ENCODE measurements at places on chromosomes 7 and 10.

DNA sequence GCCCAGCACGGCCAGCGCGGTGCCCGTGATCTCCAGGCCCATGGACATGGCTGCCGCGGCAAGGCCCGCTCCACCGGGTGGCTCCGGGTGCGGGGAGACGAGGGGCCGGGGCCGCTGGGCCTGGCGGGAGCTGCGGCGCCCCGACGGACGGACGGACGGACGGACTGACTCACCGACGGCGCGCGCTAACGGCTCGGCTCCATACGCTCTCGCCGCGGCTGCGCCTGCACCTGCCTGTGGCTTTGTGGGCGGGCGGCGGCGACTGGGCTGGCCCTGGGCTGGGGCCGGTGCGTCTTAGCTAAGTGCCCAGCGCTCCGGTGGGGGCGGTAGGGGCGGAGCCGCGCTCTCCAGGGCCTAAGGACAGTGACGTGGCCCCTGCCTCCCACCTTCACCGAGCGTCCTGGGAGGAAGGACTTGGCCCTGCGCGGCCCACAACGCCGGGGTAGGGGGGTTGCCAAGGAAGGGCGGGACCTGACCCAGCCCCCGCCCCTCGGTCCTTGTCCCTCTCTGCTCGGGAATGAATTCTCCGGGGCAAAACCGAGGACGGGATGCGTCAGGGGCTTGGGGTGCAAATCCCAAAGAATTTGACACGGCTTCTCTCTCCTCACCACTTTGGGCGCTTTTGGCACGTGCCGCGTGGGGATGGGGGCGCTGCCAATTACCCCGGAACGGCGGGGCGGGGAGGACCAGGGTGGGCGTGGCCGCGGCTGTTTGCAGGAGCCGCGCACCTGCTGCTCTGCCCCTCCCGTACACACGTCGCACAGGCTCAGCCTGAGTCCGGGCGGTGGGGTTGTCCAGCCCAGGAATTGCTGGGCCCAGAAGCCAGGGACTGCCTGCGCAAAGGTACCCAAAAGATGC lies at the start of gene CLDN3:
Gene CLDN3, minus strand, starts transcription at position 269 of the 858 bp plus-strand sequence. Its CDS starts 221 bp downstream, at position 48.
- DNase-seq = no peak

DNA sequence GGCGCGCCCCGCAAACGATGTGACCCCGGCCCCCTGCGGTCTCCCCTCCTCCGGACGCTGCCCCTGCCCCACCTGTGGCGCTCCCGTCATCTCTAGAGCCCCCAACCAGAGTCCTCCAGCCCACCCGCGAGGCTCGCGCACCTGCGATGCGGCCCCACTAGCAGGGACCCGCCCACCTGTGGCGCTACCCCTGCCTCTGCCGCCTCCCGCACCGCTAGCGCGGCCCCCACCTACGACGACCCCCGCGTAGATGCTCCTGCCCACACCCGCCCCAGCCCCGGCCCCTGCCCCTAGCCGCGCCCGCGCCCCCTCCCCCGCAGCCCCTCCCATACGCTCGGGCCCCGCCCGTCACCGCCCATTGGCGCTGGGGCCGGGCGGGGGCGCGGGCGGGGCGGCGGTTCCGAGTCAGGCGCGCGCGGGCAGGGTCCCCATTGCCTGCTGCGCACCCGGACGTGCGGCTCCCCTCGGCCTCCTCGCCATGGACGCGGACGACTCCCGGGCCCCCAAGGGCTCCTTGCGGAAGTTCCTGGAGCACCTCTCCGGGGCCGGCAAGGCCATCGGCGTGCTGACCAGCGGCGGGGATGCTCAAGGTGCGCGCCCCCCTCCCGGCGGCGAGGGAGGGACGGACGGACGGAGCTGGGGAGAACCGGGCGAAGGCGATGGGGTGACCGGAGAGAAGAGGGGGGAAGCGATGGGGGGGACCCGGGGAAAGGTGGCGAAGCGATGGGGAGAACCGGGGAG lies at the start of gene PFKP:
Gene PFKP, plus strand, starts transcription at position 431 of the 741 bp plus-strand sequence. Its CDS starts 48 bp downstream, at position 479.
- DNase-seq = no peak

GRCh38 chr7:77327932-77328628 lies 88.1 kb downstream of the GSAP start:
- DNase-seq = no peak

GRCh38 chr7:132518102-132518838 lies 58.0 kb downstream of the PLXNA4 start:
- DNase-seq = no peak

- DNase-seq = no peak
Measured at GRCh38 chr10:132841615-132841975, 55.6 kb upstream of the NKX6-2 start.

DNA sequence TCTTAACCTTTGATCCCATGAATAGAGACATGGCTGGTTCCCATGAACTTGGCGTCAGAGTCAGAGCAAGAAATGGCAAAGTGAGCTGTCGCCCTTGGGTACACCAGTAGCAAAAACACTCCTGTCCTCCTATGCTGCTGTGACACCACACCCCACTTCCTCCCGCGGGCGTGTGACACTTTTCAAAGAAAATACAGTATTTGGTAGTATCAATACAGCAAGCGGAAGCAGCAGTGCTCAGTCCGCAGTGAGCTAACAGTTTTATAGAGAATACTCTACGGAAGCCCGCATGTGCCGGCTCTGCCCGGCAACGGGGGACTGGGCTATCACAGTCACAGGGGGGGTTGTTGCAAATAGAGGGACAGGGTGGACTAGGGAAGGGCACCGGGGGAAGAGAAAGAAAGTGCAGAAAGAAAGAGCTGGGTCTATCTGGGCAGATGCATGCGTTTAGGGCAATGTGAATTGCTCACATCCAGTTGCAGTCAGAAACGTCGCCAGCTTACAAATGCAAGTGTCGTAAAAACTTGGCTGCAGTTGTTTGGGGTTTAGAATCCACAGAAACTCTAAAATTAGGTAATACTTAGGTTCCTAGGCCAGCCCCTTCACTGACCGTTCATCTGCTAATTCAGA lies 49.8 kb downstream of the PRKCQ start:
- no peak for DNase-seq

DNA sequence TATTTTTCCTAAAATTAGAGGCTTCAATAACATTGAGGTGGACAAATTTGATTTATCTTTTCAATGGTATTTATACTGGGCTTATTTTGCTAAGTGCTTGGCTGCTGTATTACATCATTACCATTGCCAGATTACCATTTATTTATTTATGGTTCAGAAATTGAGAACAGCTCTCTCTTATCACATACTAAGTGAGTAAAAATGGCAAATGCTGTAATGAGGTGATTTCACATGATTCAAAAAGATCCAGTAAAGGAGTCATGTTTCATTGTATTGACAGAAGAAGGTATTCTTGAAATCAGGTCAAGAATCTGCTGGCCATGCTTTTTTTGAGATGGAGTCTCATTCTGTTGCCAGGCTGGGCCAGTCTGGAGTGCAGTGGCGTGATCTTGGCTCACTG lies 322.6 kb downstream of the KIF20B start:
- no peak for DNase-seq

DNA sequence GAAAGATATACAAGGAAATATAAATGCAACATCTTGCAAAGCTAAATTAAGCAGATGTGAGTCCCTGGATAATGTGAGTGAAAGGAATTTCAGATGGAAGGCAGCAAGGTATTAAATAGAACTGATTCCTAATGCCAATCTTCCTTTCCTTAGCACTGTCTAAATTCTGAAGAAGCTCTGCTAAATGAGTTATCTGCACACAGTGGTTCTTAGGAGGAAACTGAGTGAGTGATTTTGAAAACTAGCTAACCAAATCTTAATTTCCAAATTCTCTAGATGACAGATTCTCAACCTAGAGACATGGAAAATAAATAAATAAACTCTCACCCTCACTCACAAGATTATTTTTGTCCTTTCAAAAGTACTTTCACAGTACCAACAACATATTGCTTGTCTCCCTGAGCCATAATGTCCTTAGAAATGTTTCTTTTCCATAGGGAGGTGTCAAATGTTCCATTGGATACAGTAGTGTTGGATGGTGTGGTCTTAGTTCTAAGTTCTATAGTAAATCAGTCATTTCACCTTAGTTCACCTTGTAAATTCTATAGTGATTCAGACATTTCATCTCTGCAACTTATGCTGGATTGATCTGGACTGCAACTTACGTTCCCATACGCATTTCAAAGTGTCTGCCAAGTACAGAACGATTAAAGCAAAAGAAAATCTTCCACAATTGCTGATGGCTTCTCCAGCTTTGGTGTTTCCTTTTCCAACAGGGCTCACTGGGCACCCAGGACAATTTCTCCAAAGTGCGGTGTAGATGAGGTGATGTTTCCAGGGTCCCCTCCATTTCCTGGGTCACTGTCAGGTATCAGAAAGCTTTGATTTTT lies 145.4 kb upstream of the FAM171A1 start:
- no peak for DNase-seq

DNA sequence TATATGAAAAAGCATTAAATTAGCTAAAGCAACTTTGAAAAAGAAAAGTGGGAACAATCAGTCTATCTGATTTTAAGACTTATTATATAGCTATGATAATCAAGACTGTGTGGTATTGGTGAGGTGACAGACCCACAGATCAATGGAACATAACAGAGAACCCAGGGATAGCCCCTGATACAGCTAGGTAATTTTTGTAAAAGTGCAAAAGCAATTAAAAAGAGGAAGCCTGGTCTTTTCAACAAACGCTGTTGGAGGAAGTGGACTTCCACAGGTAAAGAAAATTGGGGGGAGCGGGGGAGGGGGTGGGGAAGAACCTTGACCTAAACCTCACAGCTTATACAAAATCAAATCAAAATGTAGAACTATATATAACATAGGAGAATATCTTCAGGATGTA lies 45.4 kb downstream of the GNA12 start:
- DNase-seq = no peak

DNA sequence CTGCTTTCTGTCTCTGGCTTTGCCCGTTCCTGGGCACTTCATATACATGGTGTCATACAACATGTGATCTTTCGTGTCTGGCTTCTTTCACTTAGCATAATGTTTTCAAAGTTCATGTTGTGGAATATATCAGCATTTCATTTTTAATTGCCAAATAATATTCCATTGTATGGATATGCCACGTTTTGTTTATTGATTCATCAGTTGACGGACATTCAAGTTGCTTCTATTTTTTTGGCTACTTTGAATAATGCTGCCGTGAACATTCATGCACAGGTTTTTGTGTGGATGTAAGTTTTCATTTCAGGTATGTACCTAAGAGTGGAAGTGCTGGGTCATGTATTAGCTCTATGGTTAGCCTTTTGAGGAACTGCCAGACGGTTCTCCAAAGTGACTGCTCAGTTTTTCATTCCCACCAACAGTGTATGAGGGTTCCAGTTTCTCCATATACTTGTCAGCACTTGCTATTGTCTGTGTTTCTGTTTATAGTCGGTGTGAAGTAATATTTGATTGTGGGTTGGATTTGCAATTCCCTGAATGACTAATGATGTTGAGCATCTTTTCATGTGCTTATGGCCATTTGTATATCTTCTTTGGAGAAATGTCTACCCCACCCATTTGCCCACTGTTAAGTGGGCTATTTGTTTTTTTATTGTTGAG lies 401.4 kb upstream of the GALNT17 start:
- no peak for DNase-seq

GRCh38 chr7:36232971-36233550 lies 80.0 kb downstream of the EEPD1 start:
- no peak for DNase-seq

DNA sequence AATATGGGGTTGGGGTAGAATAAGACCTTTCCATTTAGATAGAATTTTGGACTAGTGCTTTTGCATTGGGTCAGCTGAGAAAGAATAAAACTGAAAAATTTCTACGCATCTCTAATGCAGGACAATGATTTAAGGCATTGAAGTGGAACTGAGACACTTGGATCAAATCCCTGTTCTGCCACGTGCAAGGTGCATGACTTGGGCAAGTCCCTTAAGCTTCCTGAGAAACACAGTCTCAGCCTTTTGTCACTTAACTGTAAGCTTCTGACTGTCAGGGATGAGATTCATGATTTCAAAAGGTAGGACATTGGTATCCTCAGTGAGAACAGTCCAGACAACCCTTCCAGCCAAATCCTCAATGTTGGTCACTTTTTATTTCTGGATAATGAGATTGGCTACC lies 59.2 kb downstream of the ENTPD1 start:
- DNase-seq = no peak

DNA sequence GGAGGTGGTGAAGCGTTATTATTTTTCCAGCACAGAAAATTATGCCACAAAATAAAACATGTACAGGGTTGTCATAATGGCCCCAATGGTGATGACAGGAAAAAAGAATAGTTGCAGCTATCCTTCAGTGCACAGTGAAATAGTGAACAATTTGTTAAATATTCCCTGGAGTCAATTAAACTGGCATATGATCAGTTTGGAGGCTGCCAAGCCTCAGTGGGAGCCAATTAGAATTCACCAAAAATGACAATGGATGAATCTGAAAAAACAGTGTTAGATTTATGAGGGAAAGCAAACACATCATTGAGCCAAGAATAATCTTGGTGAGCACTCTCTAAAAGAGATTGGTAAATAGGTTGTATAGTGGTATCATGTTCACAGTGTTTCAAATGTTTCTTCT lies 146.3 kb downstream of the OTUD1 start:
- DNase-seq = no peak

- DNase-seq = no peak
Measured at GRCh38 chr7:156776527-156776926, 116.5 kb downstream of the LMBR1 start.

- no peak for DNase-seq
Measured at GRCh38 chr10:86591436-86591835, 62.9 kb upstream of the OPN4 start.

GRCh38 chr7:124201768-124202349 lies 169.0 kb upstream of the TMEM229A start:
- no peak for DNase-seq

GRCh38 chr7:157407512-157408257 lies 70.9 kb downstream of the DNAJB6 start:
- no peak for DNase-seq

GRCh38 chr10:29923416-29923965 lies 135.9 kb downstream of the JCAD start:
- no peak for DNase-seq

DNA sequence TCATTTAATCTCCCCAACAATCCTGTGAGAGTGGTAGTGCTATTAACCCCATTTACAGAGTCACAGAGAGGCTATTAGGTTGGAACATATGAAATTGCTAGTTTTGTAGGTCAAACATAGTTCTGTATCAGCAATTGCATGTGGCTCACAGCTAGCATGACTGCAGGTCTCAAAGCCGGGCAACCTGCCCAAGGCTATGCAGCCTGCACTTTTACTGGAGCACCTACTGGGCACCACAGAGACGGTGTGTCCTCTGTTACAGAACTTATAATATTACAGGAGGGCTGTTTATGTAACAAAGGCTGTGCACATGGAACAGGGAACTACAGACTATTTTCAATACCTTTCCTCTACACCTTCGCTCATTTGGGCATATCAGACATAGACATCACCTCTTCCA lies 355.8 kb downstream of the RPS24 start:
- no peak for DNase-seq
